CD4-positive, alpha-beta T cell treated with Interleukin-6 for 4 hours (primary cell): ENCODE measurements at places on chromosomes 7 and 10.

- DNase-seq = no peak
These were observed 119.9 kb downstream of the TFEC start for GRCh38 chr7:115910541-115911164.

GRCh38 chr7:137987018-137987349 is 14.9 kb downstream of the CREB3L2 start:
- no peak for DNase-seq

- DNase-seq = no peak
These were observed 30.4 kb downstream of the FOXK1 start for GRCh38 chr7:4712281-4713182.

DNA sequence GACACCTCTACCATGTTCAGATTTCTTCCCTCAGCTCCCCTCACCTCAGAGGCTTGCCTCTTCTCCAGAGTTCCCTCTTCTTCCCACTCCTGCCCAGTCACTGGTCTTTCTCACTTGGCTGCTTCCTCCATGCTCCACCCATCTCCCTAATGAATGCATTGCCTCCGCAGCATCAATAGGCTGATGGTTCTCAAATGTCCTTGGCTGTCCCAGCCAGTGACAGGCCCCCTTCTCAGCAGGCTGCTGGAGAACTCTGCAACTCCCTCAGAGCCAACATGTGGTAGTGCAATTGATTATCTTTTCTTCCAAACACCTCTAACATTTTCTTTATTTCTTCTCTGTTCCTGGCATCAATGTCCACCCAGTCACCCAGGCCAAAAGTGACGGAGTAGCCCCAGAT is 218.2 kb downstream of the RELN start:
- no peak for DNase-seq

- DNase-seq = no peak
These were observed 31.1 kb downstream of the STAMBPL1 start for GRCh38 chr10:88911116-88911515.

- DNase-seq = peak; percentile 75
These were observed 134.3 kb downstream of the GRK5 start for GRCh38 chr10:119341459-119342301.

DNA sequence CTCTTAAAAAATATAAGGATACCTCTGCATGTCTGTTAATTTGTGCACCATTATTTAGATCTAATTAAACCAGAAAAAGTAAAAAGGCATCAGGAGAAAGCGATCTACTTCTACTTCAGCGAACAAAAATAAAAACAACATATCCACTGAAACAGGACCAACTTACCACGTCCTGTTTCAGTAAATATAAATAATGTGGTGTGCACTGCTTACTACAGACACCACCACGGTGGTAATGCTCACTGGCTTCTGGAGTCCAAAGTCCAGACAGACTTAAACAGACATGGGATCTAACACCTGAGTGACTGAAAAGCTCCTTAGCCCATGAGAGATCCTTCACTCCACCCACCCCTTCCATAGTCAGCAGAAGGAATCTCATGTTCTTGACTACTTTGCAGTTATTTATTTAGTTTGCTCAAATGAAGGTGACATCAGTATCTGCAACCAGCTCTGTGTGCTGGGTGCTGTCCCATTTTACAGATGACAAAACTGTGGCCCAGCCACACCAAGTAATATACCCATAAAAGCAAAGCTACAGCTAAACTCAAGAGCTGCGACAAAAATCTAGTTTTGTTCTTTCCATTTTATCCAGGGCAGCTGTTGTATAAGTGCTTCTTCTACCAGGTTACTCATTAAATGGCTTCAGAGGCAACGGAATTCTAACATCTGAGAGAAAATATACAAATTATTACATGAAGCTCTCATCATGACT is 62.1 kb upstream of the NCAPG2 start:
- DNase-seq = no peak

DNA sequence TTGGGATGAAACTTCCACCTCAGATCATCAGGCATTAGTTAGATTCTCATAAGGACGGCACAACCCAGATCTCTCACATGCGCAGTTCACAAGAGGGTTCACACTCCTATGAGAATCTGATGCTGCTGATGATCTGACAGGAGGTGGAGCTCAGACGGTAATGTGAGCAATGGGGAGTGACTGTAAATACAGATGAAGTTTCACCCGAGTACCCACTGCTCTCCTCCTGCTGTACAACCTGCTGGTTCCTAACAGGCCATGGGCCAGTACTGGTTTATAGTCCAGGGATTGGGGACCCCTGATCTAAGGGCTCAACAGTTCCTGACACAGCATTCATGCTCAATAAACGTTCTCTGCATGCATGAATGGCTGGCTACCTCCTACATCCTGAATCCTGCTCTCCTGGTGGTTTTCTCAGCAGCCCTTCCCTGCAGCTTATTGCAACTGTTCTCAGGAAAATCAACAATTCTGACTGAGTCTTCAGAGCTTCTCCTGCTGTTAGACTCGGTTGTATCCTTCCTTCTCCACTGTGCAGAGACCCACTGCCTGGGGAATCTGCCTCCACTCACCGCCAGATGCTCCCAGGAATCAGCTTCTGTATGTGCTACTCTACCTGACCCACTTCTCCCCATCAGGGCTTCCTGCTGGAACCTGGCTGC is 17.4 kb downstream of the PDE6C start:
- DNase-seq = no peak

GRCh38 chr7:28618383-28618782 is 206.1 kb downstream of the CREB5 start:
- DNase-seq = no peak

DNA sequence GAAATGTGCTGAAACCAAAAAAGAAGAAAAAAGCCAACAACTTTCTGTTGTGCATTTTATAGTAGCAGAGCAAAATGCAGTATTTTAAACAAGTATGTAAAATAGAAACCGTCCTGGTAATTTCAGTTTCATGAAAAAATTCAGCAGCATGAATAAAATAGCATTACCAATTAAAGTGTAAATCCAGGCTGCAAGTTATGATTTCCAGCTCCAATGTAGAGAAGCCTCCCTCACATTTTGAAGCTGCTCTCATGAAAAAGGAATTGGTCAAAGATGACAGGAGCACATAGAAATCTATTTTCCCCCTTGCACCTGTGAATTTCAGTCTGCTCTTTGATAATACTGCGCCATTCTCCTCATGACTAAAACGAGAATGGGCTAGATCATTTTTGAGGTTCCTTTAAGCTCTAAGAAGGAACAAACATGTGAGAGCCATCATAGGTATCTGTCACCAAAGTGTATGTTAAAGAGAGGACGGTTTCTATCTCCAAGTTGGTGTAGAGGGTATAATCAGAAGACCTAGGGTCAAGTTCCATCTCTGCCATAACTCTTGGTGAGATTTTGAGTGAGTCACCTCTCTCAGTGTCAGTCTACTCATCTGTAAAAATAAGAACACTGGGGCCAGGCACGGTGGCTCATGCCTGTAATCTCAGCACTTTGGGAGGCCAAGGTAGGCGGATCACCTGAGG is 107.5 kb downstream of the MTPAP start:
- DNase-seq = no peak

GRCh38 chr7:36633377-36633776 is 90.9 kb downstream of the AOAH start:
- no peak for DNase-seq
